ENCODE measurements at places on chromosomes 11 and 22.

DNA sequence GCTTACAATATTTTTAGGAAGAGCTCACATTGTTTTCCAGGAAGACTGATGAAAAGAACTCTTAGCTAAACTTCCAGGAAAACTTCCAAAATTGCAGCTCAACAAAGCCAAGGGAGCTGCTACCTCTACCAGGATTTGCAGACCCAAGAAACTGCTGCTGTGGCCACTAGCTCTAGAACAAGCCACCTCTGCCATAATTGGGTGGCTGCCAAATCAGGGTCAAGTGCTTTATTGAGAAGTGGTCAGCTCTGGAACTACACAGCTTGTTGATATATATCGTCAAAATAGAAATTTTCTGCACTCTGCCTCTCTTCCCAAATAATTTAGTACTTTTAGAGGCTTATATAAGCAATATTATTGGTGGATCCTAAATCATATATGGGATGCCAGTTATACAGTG is 371.8 kb upstream of the CHORDC1 start:
- no peak for DNase-seq

DNA sequence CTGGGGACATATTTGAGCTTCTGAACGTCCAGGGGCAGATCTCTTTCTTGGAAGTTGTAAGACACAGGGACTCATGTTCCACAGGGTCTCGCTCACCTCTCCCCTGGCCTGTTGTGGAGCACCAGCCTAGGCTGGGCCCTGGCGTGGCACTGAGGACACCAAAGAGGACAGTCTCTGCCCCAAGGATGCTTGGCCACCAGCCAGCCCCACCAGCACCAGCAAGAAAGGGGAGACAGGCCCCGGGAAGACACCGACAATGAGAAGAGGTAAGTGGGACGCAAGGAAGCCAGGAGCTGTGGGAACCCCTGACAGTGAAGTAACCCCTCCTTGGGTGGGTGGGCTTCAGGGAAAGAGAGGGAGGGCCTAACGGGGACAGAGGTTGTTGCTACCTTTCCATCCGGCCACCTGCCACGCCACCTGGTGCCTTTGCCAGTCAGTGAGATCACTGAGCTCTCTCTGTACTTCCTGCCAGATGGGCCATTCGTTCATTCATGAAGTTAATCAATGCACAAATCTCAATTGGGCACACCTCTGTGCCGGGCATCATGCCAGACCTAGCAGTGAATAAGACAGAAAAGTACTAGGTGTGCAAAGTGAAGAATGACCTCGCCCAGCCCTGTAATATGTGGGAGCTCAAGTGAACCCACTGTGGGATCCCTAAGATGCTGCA is 11.1 kb downstream of the APOL5 start:
- DNase-seq = no peak

GRCh38 chr11:134425816-134426536 is 13.9 kb upstream of the B3GAT1 start:
- no peak for DNase-seq

- no peak for DNase-seq
Measured at GRCh38 chr11:73324665-73325035, 16.6 kb downstream of the ARHGEF17 start.

GRCh38 chr11:112401036-112401769 is 140.5 kb upstream of the PLET1 start:
- peak; percentile 1 for DNase-seq

DNA sequence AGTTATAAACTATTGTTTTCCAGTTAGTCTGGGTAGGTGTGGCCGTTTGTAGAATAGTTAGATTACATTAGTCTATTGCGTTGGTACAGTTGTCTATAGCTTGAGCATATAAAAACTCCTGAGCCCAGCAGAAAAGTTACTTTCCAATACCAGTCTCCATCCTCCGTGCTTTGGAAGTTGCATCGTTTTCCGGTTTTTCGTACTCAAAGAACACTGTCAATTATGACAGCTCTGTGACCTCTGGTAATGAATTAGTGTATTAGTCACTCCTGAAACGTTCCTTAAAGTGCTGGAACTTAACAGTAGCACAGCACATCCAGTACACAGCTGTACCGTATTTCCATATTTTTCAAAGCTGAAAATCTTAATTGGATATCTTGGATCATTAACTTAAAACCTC is 808 bp upstream of the MSANTD2 start:
- peak; percentile 59 for DNase-seq

- DNase-seq = peak; percentile 94
Measured at GRCh38 chr11:82003671-82004515, 729.8 kb downstream of the FAM181B start.

DNA sequence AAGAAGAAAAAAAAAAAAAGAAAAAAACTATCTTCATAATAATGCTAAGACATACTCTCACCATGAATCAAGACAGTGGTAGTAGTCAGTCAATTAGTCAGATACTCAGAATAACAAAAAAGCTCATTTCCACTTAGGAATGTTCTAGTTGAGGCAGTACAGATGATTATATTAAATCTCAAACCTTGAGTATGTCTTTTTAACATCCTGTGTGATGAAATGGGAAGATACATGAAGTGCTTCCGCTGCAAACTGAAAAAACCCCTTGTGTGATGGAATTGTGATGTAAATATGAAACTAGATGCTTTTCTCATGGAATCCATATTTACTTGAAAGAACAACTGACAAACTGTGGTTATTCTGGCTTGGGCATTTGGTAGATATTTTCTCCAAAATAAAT is 13.7 kb downstream of the AMOTL1 start:
- peak; percentile 92 for DNase-seq

DNA sequence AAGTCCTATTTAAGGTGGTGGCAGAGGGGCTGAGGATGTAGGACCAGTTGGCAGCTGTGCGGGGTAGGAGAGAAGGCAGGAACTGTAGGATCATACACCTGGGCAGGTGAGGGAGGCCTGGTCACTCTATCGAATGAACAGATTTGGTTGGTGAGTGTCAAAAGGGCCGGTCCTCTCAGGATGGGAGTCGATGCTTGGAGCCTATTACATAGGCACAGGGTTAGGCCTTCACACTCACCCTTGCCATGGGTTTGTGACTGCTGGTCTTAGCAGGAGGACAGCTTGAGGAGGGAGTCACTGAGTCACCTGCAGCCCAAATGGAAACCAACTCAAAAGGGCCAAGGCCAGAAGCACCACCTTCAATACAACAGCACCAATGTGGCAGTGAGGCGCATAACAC is 80.2 kb upstream of the NARS2 start:
- no peak for DNase-seq

DNA sequence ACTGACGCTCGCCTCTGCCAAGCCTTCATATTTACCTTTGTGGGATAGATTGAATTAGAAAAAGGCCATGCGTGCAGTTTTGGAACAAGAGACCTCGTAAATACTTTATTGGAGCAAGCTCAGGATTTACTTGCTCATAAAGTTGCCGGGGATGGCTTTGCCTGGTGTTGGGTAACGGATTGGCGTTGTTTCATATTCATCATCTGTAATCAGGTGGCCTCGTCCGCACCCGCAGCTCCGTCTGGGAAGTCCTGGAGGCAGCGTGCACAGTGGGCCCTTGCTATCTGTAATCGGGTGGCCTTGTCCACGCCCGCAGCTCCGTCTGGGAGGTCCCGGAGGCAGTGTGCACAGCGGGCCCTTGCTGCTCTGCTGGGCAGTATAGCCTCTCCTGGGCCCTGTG is 1209.3 kb downstream of the BRD1 start:
- DNase-seq = no peak

DNA sequence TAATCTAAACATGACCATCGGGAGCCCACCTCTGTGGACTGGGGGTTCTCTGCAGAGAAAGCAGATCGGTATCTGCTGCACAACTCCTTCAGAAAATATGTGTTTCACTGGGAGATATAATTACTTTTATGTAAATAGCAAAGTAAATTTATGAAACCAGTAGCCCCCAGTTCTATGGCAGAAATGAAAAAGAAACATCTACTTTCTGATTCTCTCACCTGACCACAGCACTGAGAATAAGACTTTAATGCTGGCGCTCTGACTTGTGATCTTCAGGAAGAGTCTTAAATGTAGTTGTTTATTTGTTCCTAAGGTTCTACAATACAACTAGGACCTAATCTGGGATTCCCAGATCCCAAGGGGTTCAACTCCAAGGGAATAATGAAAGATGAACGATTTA is 518.0 kb downstream of the DLG2 start:
- no peak for DNase-seq

- no peak for DNase-seq
Measured at GRCh38 chr11:79095424-79095823, 345.4 kb downstream of the TENM4 start.

- no peak for DNase-seq
Measured at GRCh38 chr11:134609361-134610115, 197.5 kb upstream of the B3GAT1 start.

GRCh38 chr11:11155962-11156815 is 196.9 kb downstream of the CSNK2A3 start:
- no peak for DNase-seq
